NCI-H2171 treated with DMSO at 0.1 percent for 48 hours (cell line): ENCODE measurements at places on chromosomes 6 and 20.
A peak's percentile ranks its signal among the peaks of the same experiment; 100 is the strongest.

GRCh38 chr6:75219263-75219662 is 13.4 kb upstream of the COL12A1 start:
- no peak for DNase-seq

DNA sequence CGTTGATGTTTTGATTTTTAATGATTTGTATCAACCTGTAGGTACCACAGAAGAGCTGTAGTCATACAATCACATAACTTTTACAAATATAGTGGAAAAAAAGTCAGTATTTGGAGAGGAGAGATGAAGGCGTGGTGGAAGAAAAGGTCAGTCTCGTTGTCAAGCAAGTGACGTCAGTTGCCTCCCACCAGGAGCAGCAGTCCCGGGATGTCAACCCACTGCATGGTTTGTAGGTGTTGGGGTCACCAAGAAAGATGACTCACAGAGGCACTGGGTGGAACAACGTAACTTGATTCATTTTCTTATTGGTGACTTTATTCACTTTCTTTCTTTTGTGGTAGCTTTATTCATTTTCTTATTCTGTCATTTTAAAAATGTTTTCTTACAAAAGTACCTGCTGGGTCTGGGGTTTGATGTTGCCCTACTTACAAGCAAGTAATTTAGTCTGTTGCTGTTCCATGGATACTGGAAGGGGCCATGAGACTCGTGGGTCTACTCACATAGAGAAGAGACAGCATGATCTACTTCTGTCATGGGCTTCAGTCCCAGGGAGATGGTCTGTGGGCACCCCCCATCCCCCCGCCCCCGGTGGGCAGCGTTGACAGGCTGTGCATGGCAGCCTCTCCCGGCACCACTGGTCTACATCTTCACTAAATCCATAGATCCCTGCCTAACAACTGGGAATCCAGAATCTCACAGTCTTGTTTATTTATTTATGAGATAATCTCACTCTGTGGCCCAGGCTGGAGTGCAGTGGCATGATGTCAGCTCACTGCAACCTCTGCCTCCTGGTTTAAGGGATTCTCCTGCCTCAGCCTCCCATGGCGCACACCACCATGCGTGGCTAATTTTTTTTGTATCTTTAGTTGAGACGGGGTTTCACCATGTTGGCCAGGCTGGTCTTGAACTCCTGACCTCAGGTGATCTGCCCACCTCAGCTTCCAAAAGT is 36.4 kb upstream of the SYNJ2 start:
- DNase-seq, result no peak

GRCh38 chr20:12321736-12322135 is 404.0 kb downstream of the BTBD3 start:
- no peak for DNase-seq

GRCh38 chr6:137495703-137496336 is 1.6 kb upstream of the OLIG3 start:
- DNase-seq, result no peak

GRCh38 chr6:136886091-136886490 is 36.0 kb upstream of the SLC35D3 start:
- no peak for DNase-seq

DNA sequence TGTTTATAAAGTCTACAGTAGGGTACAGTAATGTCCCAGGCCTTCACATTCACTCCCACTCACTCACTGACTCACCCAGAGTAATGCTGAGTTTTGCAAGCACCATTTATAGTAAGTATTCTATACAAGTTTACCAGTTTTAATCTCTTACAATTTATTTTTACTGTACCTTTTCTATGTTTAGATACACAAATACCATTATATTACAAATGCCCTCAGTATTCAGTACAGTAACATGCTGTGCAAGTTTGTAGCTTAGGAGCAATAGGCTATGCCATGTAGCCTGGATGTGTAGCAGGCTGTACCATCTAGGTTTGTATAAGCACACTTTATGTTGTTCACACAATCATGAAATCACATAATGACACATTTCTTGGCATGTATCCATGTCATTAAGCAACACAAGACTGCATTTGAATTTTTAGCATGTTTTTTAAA is 673.6 kb downstream of the CD109 start:
- no peak for DNase-seq

DNA sequence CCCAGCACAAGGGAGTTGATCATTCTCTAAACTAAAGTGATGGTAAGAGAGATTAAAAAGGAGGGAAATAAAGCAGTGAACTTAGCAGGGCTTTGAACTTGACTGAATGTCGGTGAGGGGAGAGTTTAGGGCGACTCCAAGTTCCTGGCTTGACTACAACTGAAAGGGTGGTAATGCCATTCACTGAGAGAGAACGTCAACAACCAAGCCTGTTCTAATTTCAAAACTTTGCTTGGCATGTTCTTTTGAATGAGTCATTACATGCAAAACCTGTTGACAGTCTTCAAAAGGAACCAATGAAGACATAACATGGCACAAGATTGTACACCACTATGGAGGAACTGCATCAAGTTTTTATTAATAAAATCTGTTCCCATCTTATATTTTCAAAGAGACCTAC is 10.3 kb upstream of the MYB start:
- no peak for DNase-seq

GRCh38 chr6:150183105-150183504 is 40.3 kb downstream of the PPP1R14C start:
- DNase-seq, result no peak

- no peak for DNase-seq
These were observed 47.3 kb upstream of the MARCKS start for GRCh38 chr6:113809826-113810225.

- DNase-seq, result no peak
These were observed 16.5 kb upstream of the CCR6 start for GRCh38 chr6:167106406-167106805.

DNA sequence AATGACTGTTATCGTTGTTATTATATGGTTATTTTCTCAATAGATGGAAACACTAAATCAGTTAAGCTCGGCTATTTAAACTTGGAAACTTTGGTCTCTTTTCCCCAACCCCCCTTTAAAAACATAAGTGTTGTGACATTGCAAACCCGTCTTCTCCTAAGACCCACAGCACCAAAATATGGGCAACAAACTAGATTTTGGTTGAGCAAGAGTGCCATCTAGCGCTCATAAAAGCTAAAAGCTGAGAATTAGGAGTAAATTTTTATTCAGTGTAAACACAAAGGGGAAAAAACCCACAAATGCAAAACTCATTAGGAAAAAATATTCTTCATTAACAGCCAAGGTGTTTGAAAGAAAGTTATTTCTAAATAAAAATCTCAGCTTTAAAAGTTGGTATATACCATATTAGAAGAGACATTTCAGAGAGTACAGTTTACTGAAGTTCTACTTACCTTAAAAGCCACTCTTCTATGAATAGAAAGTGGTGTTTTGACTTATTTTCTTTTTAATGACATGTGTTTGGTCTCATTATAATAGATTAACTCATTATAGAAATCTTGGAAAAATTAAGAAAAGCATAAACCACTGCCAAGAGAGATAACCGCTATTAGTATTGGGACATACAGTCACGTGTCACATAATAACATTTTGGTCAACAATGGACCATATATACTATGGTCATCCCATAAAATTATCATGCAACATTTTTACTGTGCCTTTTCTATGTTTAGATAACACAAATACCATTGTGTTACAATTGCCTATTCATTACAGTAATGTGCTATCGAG is 21.1 kb downstream of the SESN1 start:
- DNase-seq, result peak; percentile 66

- peak; percentile 70 for DNase-seq
These were observed 35.7 kb upstream of the ZMYND8 start for GRCh38 chr20:47392015-47392720.

DNA sequence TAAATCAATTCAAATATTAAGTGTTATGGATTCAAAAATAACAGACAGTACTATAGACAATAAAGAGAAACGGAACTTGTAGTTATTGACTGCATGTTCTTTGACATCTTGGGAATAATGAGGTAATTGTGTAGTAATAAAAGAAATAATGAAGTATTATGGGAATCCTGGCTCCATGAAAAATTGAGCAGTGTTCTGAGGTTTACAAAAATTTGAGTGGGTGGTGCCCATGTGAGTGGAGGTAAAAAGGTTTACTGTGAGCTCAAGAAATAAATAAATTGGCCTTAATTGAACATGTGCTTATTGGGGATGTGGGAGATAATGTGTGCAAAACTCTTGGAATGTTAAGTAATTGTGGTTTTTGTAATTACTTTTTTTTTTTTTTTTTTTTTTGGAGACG is 1013.7 kb upstream of the GJE1 start:
- DNase-seq, result no peak

DNA sequence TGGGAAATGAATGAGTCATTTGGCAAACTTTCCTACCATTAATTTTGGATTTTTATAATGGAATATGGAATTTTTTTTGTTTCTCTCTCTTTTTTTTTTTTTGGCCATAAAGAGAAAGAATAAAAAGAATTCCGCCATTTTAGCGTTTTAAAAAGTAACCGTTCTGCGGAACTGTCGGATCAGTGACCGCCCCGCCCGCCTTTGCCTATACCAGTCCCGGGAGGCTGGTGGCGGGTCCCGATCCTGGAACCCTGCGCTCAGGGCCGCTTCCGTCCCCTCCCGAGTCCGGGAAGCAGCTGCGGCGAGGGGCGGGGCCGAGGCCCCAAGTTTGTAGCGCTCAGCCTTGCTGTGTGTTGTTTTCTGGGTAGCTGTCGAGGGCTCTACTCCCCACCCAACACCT is 609 bp downstream of the L3MBTL1 start:
- DNase-seq, result no peak

DNA sequence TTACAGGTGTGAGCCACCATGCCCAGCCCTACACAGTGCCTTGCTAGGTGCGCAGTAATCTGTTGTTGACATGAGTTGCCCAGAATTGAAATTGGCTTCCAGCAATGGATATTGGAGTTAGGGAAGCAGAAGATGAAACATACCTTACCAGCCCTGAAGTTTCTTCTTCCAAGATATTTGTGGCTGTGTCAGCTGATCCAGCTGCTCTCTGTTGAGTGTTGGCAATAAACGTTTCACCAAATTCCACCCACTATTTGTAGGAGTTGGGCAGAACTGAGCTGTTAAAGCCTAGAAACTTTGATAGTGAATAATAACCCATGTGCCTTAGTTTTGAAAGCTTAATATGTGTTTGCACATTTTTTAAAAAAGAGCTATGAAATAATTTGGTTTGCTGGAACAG is 218.2 kb upstream of the SNX9 start:
- DNase-seq, result no peak

DNA sequence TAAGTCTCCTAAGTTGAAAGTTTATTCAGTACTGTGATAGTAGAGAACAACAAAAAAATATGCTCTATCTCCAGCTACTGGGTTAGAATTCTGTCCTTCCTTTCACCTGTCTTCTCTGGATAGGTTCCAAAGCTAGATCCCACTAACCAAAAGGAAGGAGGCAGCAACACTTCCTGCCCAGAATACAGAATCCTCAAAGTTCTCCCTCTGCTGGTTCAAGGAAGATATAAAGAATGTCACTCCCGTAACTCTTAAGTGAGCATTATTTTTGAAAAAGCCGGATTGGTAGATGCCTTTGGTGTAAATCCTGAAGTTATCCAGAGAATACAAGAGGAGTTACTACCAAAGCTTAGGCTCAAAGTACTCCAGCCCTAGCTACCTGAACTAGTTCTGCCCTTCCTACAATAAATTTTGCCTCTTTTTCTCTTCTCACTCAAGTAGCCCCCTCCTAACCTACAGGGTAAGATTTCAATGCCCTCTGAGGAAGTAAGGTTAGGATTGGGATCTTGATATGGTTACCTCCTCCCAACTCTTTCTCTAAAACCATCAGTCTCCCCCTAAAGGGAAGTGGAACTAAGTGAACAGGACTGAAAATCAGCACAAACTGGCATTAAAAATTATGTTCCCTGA is 26.0 kb upstream of the CRIP3 start:
- peak; percentile 74 for DNase-seq

- no peak for DNase-seq
These were observed 958 bp downstream of the MLIP start for GRCh38 chr6:54112151-54112650.

DNA sequence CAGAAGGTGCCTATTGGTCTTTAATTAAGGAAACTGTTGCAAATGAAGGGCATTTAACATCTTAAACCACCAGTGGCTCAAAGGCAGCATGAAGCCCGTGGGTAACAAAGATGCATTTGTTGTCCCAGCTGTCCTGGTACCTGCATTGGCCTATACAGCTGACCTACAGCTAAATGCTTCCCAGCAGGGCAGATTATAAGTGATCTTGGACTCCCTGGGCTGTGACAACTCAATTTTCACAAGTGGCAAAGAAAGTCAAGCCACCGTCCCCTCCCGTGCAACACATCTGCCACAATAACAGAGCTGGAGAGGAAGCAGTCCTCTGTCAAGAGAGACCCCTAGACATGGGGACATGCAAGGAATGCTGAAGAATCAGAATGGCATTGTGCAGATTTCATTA is 31.5 kb upstream of the EDN3 start:
- no peak for DNase-seq

- no peak for DNase-seq
These were observed 16.8 kb downstream of the POFUT1 start for GRCh38 chr20:32224463-32224862.

GRCh38 chr6:115617031-115617430 is 443.7 kb downstream of the FRK start:
- DNase-seq, result no peak

GRCh38 chr20:38073307-38074071 is 39.9 kb downstream of the RPRD1B start:
- DNase-seq, result peak; percentile 60

DNA sequence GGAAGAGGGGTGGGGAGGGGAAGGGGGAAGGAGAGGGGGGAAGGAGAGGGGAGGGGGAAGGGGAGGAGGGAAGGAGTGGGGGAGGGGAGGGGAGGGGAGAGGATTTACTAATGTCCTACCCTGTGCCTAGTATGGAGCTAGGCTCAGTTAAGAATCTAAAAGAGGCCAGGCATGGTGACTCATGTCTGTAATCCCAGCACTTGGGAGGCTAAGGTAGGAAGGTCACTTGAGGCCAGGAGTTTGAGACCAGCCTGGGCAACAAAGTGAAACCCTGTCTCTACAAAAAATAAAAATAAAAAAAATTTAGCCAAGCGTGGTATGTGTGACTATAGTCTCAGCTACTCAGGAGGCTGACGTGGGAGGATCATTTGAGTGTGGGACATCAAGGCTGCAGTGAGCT is 13.0 kb downstream of the UBE2J1 start:
- no peak for DNase-seq
